Activated T-cell treated with anti-CD3 and anti-CD28 coated beads, Interleukin-2, amount 50 U/mL, for 1 hour (primary cell): ENCODE measurements at places on chromosomes 4 and X.

DNA sequence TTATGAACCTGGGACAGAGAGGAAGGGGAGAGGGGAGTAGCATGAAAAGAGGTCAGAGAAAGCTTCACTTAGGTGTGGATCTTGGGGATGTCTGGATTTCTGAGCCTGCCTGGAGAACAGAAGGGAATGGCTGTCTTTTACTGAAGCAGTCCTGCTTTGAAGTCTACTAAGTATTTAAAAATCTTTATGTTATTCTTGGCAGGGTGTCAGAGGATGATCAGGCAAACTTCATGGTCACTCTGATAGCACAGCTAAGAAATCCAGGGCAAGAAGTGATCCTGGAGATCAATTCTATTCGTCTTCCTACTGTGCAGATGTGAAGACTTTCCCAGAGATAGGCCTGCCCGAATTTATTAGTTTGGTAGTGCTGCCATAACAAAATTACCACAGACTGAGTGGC is 464.4 kb upstream of the BOD1L1 start:
- DNase-seq: no peak

DNA sequence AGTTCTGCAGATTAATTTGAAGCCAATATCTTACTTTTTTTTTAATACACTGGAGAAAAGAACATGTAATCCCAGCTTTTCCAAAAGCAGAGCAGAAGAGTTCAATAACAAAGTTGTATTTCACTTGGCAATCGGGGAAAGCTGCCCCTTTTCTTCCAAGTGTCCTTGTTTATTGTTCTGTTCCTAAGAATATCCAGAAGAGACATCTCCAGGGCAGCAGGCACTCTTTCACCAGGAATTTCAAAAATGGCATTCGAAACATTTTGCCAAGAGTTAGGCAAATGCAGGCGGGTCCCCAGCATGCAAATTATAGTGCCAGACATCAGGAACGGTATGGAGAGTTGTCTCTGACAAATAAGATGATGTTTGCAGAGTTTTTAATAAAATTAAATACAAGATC is 494.5 kb downstream of the BCOR start:
- DNase-seq: no peak

- no peak for DNase-seq
Observed at GRCh38 chr4:173413036-173413435, 14.1 kb upstream of the SCRG1 start.

DNA sequence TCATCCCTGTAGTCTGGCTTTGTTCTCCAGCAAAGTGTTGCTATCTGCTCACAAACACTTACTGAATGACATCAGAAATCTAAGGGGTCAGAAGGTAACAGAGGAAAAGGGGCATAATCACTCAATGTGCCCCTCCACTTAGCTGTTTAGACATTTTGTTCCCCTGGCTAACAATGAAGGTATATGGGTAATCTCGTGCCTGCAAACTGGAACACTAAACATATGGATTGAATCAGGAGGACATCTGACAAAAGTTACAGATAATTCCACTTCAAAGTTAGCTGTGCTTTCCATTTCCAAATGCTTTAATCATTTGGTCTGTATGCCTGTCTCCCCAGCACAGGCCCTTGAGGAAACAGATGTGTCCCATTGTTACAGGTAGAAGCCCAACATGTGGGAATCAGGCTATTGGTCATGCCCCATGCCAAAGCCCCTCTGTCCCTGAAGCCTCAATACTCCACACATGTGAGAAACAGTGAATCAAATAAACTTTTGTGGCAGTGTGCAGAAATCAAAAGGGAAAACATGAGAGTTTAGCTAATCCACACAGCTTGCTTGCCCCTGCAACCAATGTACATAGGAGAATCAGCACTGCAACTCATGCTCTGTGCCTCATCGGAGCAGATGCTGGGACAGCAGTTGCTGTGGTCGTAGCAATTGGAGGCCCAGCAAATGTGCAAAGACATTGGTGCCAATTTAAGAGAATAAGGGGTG is 111.7 kb downstream of the RNF150 start:
- DNase-seq: no peak

- DNase-seq: no peak
Observed at GRCh38 chrX:138487866-138488265, 223.7 kb downstream of the FGF13 start.

- DNase-seq: no peak
Observed at GRCh38 chrX:22139822-22140221, 107.7 kb downstream of the PHEX start.

DNA sequence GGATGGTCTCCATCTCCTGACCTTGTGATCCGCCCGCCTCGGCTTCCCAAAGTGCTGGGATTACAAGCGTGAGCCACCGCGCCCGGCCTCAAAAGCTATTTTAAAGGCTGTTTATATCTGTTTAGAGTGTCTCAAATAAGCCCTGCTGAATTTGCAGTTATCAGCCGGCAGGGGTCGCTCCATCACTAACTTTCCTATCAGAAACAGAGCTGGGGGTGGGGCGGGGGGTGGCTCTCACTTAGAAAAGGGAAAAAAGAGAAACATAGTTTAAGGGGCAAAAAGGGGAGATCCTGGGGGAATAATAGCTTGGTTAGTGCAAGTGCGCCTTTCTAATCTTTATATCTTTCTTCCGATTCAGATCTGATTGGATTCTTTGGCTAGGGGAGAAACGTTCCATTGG is 450.7 kb downstream of the UBE2NL start:
- DNase-seq: no peak

DNA sequence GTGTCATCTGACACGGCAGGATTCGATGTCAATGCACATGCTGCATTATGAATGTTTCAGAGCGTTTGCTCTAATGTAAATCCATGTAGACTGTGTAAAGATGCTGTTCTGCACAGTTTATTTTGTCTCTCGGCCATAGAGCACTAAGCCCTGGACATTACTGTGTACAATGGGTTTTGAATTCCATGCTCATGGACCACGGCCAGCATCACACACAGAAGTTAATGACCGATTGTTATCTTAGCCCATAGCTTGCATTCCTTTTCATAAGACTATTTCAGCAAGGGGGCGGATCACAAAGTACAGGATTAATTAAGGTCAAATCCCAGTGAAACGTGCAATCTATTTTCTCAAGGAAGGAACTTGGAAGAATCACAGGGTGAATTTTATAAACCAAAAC is 286.1 kb upstream of the TENM3 start:
- DNase-seq: no peak

- no peak for DNase-seq
Observed at GRCh38 chr4:20418861-20419451, 167.3 kb downstream of the SLIT2 start.

- no peak for DNase-seq
Observed at GRCh38 chrX:12137951-12138360, 317 bp upstream of the FRMPD4 start.
